Nucleus accumbens (tissue), 56 donors: ENCODE measurements at places on chromosomes 3 and 15.

DNA sequence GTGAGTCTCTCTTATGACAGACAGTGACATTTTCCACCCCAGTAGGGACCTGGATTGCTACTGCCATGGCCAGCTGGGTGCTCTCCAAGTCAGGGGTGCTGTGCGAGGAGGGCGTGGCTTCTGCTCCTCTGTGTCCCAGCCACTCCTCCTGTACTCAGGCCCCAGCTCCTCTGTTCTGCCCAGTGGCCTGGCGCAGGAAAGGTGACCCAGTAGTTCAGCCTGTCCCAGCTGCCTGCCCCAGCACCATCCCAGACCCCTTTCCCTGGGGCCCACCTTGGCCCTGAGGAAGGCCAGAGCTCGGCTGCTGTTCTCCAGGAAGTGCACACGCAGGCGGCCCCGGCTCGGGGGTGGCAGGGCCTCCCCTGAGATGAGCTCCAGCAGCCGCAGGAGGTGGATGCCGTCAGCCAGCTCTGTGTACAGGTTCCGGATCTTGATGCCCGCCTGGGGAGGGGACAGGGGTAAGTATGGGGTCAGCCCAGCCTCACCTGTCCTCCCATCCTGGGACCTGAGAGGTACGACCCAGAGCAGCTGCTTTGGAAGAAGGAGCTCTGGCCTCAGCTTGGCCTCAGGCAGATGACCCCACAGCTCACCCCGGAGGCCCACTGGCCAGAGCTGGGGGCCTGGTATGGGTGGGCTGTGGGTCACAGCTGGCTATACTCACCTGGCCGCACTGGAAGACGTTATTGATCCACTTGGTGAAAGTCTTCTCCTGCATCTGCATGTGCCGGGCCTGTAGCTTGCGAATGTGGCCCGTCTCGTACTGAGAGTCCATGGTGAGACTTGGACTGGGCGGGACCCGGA lies 1.0 kb downstream of the SPTBN5 start:
- no peak for DNase-seq

DNA sequence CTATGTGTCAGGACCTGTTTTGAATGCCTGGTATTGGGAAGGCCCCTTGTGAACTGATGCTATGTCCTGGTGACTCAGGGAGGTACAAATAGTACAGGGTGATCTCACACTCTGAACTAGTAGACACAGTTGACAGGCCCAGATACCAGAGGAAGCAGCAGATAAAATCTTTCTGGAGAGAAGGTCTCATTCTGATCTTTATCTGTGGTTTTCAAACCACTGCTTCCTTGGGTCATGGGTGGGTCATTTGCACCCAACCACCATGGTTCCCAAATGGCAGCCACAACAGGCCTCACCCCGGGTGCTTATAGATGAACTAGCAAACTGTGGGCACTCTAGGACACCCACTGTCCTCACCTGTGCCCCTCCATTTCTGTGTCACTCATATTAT lies 43.4 kb downstream of the PXYLP1 start:
- DNase-seq, result no peak

DNA sequence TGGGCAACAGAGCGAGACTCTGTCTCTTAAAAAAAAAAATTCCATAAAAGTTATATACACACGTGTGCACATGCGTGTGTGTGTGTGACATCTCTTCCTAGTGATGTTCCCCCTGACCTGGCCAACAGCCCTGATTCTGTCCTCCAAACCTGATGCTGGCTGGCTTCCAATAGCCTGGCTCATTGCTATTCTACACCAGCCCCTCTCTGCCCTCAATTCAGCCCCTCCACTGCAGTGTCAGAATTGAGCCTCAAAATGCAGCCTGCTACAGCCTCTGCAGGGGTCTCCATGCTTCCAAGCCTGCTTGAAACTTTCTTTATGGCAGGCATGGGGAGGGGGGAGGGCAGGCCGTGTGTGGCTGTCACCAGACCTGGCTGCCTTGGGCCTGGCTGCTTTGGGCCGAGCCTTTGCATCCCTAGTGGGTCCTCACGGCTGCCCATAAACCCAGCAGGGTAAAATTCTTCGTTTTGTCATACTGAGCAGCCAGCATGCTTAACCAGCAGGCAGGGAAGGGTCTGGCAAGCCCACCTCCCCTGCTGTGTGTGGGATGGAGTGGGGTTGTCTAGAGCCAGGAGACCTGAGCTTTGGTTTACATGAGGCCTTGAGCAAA lies 22.7 kb upstream of the DOCK3 start:
- DNase-seq, result peak; percentile 26

DNA sequence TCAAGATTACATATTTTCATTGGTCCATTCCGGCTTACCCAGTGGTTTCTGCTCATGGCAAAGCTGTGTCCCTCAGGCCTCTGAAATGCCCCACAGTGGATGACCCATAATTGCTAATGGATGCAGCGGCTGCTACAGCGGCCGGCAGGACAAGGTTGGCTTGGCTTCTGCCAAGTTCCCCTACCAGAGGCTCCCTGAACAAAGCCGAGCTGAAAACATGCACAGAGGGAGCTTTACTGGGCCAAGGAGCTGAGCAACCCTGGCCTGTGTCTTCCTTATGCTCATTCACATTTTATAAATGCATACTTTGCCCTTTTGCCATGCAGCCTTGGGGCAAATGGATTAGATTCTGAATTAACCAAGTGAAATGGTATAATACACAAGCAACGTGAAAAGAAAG lies 150.5 kb downstream of the NTRK3 start:
- peak; percentile 2 for DNase-seq

- DNase-seq, result no peak
Observed at GRCh38 chr3:13884851-13885703, 5.2 kb upstream of the WNT7A start.

GRCh38 chr3:102096066-102096465 lies 246.8 kb downstream of the NFKBIZ start:
- DNase-seq, result no peak

GRCh38 chr15:59166166-59166565 lies 40.5 kb upstream of the LDHAL6B start:
- DNase-seq, result no peak

GRCh38 chr3:99579246-99579645 lies 59.1 kb upstream of the COL8A1 start:
- DNase-seq, result no peak

DNA sequence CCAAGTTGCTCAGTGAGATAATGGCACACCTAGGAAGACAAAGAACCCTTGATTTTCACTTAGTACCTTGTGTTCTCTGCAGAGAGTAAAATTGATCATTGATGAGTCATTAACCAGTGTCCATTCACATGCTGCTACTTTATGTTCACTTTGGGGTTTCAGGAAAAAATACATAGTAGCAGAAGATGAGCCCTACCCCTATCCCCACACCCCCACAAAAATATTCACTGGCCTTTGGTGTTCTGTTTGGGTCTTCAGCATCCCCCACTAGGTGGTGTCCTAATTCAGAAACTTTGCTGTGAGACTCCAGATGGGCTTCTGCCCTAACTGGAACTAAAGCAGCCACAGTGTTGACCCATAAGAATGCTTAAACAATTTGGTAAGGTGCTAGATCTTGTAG lies 178.8 kb downstream of the KLHL25 start:
- DNase-seq, result no peak

DNA sequence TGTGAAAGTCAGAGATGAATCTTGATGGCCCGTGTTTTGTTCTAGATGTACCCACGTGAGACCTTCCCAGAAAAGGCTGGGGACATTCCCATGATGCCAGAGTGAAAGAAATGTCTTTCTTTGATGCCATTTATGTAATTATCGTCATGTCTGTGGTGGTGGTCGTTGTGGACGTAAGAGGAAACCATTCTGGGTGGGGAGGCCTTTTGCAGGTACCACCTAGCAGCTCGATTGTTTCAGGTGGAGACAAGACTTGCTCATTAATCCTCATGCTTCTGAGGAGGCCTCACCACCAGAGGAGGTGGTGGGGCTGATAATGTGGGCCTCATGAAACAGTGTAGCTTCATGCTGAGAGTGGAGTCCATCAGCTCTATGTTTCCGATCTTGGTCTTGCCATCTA lies 58.1 kb upstream of the USP3 start:
- no peak for DNase-seq

- no peak for DNase-seq
Observed at GRCh38 chr15:74369084-74369745, 1.8 kb upstream of the CYP11A1 start.

GRCh38 chr3:168473334-168473890 lies 377.7 kb upstream of the GOLIM4 start:
- DNase-seq, result no peak

DNA sequence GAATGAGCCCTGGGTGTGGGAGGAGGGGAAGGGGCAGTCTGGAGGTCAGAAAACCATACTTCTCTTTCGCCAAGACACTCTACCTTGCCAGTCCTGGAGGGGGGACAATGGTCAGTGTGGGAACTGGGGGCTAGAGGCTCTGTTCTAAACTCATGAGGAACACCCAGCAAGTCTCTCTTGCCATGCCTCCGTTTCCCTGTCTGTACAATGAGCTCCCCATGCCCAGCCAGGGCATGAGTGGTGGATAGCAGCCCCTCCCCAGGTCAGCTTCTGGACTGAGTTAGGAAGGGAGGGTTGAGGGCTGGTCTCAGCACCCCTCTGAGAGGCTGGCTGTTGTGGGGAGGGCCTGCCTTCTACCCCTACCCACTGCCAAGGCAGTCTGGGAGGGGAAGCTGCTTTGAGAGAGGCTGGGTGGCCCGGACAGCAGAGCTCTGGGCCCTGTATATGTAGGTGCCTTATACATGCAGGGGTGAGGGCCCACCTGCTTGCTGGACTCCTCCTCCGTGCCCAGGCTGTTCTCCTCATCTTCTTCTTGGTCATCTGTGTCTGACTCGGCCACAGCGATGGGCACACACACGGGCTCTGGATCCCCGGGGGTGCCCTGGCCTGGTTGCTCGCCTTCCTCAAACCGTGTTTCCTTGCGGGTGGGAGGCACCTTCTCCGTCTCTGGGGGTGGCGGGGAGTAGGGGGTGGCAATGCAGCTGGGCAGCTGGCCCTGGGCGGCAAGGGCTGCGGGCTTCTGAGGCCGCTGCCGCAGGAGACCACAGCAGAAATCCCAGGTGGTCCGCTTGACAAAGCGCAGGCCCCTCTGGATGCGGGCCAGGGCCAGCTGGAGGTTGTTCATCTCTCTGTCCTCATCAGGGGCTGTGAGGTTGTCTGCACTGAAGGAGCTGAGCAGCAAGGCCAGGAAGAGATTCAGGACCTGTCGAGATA lies 68.8 kb downstream of the SCN5A start:
- no peak for DNase-seq

- no peak for DNase-seq
Observed at GRCh38 chr3:134419214-134419959, 45.1 kb upstream of the AMOTL2 start.

- no peak for DNase-seq
Observed at GRCh38 chr3:49248840-49249227, 28.2 kb downstream of the C3orf62 start.

- DNase-seq, result peak; percentile 30
Observed at GRCh38 chr3:138923531-138923994, 23.4 kb downstream of the FOXL2 start.

DNA sequence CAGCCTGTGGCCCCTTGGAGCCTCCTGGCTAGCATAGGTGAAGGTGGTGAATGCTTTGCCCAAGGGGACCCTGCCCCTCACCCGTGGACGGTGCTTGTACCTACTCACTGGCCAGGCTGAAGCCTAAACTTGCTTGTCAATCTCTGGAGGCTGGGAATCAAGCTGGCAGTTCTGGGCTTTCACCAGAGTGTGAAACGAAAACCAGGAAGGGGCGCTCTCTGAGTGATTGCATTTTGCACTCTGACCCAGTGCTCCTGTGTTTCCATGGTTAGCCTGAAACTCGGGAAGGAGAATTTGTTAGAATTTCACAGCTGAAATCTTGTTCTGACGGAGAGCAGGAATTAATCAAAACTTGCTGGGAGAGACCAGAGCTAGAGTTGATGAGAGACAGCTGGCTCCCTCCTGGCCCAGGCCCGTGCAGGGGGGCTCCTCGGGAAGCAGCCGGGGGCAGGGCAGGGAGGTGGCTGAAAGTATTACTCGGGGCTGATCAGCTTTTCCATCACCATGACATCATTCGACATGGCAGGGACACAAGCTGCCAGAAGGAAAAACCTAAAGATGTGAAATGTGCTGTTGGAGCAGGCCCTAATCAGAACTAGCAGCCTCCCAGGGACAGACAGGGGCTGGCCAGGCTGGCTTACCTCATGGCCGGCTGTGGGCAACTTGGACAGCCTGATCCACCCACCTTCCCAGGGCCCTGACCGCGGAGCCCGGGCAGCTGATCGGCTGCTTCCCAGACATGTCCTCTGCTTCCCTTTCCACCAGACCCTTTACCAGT lies 323.6 kb upstream of the CTDSPL start:
- no peak for DNase-seq

DNA sequence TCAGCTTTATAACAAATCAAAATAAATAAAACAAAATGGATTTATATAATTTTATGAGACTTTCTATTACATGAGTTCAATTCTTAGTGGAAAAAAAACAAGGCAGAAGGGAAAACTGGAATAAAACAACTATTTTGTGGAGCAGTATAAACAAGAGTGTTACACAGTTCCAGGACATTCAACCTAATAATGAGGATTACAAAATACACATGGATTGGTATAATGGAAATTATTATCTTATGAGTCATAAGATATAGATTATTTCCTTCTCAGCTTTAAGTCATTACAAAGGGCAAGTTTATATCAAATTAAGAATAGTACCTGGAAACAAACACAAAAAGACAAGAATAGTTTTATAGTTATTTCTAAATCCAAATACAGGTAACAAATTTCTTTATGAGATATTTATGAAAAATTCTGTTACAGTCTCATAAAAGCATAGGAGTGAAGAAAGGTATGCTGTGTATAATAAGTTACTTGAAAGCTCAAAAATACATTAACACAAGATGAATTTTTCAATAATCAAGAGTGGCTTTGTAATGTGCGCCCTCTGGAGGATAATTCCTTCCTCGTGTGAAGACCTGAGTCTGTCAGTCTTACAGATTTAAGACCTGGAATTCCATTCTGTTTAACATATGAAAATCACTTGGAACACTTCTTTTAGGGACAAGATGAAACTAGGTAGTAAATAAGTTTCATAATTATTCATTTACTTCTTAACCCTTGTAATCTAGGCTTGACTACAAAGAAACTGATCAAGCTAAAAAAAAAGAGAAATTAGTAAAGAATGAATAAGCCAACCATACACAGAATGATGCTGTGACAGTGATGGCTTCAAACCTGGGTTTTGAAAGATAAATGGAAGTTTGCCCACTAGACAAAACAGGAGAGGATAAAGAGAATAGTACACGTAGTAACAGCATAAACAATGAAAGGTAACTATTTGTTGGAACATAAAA lies 9.5 kb downstream of the COPS2 start:
- no peak for DNase-seq
